ENCODE measurements at places on chromosomes 4 and X.

DNA sequence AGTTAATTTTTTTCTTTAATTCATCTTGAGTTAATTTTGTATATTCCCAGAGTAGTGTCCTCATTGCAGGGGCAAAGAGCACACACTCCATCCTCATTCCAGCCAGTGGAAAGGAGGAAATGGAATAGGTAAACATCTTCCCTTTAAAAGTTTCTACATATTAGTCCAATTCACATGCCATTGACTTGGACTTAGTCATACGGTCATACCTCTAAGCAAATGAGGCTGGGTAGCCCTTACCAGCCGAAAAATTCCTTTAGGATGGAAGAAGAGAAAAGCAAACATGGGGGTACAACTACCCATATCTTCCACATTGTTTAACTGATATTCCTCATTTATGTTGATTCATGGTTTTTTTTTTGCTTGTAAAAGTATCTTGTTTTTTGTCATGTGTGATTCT is 37.4 kb upstream of the NDP start:
- no peak for ATAC-seq

DNA sequence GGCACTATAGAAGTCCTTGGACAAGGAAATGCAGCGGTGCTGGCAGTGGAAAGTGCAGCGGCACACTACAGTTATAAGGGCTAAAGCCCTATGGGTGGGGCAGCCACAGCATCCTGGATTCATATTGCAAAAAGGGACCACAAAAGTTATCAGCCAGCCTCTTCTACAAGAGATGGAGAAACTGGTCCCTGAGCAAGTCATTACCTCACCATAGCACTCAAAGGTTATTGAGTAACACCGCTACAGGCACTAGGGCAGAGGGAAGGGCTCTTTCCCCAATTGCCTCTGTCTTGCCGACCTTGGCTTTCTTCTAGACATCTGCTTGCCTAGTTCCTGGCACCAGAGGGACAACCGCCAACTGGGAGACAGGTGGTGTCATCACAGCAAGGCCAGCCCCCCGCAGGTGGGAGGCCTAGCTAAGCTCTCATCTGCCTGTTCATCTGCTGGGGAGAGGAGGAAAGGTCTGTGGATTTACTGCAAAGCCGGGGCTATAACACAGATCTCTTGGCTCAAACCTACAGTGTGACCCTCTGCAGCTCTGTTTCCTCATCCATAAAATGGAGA is 600.0 kb downstream of the BCOR start:
- ATAC-seq = no peak

DNA sequence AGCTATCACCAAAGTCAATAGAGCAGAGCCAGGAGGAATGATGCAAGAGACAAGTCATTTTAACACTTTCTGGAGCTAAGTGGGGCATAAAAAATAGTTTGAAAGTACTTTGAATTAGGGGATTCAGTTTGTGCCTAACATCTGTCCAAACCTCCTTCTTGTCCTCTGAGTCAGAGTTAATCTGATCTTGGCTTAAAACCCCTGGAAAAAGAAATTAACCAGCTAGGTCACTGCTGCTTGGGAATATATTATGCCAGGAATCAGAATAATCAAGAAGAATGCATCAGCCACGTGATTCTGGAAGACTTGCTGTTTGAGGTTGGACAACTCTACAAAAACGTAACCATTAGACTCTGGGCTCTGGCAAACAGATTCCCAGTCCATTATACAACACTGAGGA is 45.3 kb upstream of the EDA2R start:
- no peak for ATAC-seq

DNA sequence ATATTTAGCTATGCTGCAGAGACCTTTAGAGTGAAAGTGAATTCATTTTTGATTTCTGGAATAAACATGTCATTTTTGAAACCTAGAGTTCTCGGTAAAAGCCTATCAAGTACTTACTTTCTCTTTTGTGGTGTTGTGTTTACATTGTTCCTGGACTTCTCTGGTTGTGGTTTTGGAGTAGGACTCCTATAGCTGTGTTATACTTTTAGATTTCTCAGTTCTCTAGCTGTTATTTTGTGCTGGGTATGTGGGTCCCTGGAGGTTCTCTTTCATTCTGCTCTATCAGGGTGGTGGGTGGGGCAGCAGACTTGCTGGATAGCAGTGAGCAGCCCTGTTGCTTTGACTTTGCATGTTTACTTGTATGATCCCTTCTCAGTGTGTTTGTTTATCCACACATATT is 25.6 kb upstream of the MSMO1 start:
- no peak for ATAC-seq

DNA sequence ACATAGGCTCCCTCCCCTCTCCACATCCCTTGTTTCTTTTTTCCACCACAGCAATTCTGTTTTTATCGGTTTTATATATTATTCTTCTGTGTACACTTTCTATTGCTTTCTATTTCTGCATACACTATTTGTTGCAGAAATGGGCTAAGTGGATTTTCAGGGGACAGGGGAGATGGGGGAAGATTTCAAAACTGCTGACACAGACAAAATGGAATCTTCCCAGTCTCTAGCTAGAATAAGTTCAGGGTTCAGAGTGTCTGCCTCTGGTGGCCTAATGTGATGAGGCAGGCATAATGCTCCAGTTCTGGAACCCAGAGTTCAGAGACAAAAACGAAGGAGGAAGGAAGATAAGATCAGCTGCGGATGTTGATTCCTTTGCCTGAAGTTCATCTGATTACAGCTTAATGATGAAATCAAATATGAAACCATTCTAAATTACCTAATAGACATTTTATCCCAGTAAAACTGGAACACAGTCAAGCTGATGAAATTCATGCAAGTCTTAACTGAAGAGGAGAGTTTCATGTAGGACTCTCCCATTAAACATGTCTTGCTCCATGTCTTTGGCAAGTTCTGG is 447.1 kb downstream of the AFF2 start:
- no peak for ATAC-seq

DNA sequence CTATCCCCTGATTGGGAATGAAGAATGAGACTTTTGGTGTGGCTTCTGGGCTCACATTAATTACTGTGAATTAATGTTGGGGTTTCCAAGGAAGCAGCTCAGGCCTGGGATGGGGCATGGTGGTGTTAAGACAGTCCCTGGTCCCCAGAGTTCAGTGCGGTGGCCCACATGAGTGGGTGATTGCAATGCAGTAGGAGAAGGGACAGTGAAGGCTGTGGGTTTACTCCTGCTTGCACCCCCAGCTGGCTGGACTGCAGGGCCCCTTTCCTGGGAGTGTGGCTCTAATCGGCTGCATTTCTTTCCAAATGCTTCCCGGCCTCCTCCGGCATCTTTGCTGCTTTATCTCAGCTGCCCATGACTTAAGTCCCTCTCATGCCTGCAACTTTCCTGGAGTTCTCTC is 28.2 kb upstream of the GPR78 start:
- ATAC-seq = no peak

DNA sequence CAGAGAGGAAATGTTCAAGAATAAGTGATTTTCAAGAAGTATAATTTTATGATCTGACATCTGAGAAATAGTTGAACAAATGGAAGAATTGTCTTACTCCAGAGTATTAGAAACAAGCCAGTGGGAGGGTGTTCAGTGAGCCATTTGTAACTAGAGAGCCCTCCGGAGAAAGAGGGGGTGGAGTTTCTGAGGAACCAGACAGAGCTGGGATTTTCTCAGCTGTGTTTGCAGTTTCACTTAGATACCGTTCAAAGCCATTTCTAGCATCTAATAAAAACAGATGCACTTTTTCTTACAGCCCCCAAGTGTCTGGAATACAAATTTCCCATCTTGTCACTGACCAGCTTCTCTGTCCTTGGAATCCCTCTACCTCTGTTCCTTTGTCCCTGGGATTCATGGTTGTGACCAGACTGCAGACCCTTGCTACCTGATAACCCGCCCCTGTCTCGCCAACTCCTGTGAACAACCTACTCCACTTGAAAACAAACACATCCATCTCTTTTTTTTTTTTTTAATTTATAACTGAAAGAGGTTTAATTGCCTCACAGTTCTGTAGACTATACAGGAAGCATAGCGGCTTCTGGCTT is 132.8 kb upstream of the KLF3 start:
- ATAC-seq = no peak

DNA sequence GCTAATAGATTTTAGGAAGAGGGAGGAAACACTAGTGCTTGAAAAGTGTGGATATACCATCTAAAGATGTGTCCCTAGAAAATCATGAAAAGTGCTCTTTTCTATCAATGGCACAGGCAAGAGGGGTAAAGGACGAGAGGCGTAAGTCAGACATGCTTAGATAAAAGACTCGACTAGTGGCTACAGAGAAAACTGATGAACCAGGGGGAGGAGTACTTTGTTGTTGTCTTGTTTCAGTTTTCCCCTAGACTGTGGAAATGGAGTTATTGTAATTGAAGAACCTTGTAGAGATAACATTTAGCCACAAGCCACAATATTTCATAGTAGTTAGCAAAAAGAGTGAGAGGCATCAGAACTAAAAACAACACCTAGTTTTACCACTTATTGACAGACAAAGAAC is 21.4 kb downstream of the GALNTL6 start:
- ATAC-seq = no peak

GRCh38 chrX:20531667-20532066 is 265.0 kb upstream of the RPS6KA3 start:
- no peak for ATAC-seq

DNA sequence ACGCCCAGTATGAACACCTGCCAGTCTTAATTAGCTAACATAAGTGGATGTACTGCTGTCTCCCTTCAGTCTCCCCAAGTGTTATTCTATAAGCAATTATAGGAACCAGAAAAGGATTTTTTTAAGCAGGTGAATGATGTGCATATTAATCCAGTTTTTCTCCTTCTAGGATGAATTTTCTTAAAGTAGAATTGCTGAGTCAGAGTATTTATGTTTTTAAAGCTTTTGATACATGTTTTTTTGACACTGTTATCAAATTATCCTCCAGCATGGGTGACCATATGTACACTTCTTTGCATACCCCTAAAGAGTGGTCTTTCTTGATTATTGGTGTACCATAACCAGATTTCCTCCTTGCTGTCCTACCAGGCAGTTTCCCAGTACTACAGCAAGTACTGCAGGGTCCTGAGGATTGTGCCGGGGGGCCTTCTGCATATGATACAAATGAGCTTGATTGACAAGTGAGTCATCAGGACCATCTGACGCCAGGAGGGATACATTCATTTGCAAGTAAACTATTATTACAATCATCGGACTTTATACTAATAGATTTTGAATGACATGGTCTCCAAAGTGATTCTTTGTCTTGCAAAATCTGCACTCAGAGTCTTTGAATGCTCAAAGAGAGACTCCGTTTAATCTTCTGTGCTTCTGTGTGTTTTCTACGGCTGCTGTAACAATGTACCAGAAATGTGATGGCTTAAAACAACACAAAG is 10.7 kb upstream of the PCYT1B start:
- no peak for ATAC-seq

GRCh38 chr4:75698963-75699228 is 25.5 kb upstream of the USO1 start:
- ATAC-seq = no peak

DNA sequence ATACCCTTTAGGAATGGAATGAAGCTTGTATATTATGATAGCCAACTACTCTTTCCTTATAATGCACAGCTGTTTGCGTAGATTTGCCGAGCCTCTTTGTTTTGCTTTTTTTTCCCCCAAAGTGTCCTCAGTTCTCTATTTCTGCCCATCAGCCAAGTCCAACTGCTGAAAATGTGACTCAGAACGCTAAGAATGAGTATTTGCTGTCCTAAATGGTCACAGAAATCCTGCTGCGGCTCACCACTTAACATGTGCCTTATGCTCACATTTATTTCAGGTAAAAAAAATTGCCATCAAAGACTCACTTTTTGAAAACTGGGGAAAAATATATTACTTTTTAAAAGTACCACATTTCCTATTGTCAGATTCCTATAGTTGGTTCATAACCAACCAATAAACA is 36.9 kb downstream of the GABRA4 start:
- ATAC-seq = no peak

- no peak for ATAC-seq
Observed at GRCh38 chr4:42404001-42404400, 6.7 kb downstream of the SHISA3 start.

- no peak for ATAC-seq
Observed at GRCh38 chrX:34612036-34612435, 45.0 kb downstream of the TMEM47 start.

GRCh38 chr4:90542216-90542615 is 415.0 kb downstream of the CCSER1 start:
- ATAC-seq = no peak

DNA sequence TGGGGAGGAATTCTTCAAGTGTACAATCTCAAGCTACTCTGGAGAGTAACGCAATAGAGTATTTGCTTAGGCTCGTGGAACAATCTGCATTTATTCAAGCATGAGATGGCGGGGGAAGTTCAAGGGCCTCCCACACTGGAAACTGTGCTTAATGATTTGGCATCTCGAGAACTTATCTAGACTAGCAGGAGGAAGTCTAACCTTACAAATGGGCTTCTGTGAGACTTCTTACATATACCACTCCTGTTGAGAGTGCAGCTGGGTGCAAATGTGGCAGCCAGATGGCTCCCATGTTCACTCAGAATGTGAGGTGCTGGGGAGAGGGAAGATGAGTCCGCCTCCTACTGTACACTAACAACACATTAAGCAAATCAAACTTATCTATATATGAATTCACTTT is 29.3 kb upstream of the PTPN13 start:
- no peak for ATAC-seq

DNA sequence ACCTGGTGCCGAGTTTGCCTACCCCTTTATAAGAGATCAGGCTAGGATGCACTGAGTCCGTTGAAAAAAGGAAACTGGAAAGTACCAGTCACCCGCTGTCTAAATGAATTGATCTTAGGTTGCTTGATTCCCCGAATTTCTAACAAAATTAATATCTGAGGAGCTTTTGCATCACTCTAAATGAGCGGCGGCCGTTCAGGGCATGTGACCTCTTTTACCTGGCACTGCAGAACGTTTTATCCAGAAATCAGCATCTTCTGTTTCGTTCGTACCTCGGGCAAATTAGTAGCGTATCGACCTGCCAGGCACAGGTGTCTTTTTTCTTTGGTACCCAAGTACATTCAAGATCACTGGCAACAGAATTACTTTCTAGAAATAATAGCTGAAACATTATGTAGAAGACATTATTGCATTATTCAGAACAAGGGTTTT is 876 bp downstream of the KLHL2 start:
- peak; percentile 6 for ATAC-seq

- ATAC-seq = no peak
Observed at GRCh38 chr4:174425669-174426068, 96.6 kb downstream of the HPGD start.

- peak; percentile 71 for ATAC-seq
Observed at GRCh38 chrX:40996886-40997530, 88.2 kb upstream of the USP9X start.
